NCI-H1048 (cell line): ENCODE measurements at places on chromosomes 13 and 19.

DNA sequence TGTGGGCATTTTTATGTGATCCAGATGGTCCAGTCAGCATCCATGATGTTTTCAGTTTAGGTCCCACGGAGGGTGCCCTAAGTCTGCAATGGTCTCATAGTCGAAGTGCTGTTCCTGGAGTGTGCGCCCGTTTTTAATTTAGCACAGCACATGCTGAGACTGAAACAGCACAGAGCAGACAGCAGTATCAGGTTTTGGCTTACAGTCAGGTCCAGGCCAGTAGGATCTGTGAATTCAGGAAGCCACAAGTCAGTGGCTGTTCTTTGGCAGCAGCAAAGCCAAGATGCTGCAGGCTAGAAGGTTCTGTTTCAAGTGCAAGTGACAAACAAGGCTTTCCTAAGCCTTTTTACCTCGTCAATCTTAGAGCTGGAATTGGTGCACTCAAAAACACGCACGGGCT lies 18.3 kb downstream of the FBXO27 start:
- no peak for DNase-seq

- DNase-seq = no peak
Measured at GRCh38 chr13:113827021-113827420, 36.9 kb downstream of the GAS6 start.

- peak; percentile 89 for DNase-seq
Measured at GRCh38 chr19:55160128-55160985, 2.8 kb upstream of the TNNI3 start.

DNA sequence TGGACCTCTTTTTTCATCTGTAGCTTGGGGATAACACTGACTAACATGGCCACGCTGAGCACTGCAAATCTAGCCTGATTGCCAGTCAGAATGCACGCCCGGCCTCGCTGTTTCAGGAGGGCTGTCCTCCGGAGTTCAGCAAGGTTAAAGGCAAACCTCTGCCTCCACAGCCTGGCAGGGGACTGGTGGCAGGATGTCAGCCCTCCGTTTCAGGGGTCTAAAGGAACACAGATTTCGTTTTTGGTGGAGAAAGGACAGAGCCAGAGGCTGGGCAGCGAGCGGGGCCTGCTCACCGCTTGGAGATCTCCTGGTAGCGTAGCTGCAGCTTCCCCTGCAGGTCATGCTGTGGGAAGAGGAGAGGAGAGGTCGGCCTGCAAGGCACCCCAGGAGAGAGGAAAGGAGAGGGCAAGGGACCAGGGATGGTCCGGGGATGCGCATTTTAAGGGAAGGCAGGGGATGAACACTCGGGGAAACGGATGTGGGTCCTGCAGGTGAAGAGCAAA lies 560 bp downstream of the NDUFA7 start:
- DNase-seq = no peak

DNA sequence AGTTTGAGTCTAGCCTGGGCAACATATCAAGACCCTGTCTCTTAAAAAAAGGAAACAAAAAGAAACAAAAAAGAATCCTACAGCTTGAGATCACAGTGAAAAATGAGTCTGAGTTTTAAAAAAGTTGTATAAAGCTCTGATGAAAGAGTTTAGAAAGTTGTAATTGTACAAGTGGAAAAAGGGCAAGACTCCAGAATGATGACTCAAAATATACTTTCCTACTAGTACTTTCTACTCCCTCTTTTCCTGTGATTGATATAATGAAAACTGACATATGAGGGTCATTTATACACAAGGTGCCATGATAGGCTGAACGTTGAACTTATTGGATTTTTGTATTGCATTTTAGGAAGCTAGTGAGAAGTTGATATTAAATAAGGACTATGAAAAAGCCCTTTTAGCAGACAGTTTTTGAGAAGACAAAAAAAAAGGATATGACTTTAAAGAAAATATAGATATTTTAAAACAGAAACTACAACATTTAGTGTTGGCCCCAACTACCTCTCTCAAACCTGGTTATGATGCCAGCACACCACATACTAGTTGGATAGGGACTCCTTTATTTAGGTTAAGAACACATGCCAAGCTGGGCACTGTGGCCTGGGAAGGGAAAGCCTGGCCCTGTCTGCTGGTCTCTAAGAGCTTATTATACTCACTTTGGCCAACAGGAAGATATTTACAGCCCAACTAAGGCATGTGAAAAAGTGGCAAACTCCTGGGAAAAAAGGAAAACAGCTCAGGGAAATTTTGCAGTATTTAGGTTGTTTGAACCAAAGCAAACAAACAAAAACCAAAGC lies 116.6 kb downstream of the KL start:
- DNase-seq = no peak

DNA sequence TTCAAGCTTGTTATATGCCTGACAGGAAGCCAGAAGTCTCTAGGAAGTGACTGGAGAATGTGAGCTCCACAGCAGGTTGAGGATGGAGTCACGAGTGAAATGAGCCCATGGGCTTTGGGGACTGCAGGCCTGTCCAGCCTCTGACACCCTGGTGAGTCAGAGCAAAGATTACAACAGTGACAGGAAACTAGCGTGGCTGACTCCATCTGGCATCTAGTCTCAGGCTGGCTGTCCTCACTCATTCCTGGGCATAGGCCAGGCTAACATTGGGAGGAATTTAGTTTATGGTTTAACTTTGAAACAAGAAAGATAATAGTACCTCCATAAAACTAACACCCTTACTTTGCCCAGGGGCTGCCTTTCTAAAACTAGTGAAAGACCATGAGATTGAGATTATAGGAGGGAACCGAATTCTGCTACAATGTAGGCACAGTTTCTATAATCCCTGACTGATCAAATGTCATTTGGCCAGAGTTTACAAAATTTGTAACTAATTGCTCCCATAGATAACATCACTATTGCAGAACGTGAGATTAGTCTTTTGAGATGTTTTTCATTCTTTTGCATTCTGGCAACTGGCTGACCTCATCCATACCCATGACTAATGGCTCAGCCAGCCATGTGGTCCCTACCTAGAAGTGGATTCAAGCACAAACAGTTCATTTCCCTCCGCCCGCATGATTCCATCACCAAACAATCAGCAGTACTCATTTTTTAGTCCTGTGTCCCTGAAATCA lies 28.4 kb downstream of the PSG1 start:
- no peak for DNase-seq
